ENCODE measurements at places on chromosomes 12 and 14. TPM values are rescaled to one million over a fixed set of nuclear protein-coding genes. Genes with fewer than 3 reads are reported as not detected.

Gene SIRT4
- total RNA-seq = 0.50 TPM

Gene CIDEB
- 2.7 TPM for total RNA-seq

Gene GAS2L3
- total RNA-seq = 58.5 TPM

Gene DCN
- 8.0 TPM for total RNA-seq

Gene ZNF839
- 9.4 TPM for total RNA-seq

Gene PTCSC3
- total RNA-seq = not detected

Gene SLCO1C1
- total RNA-seq = 2.5 TPM

Gene KRT4
- total RNA-seq = not detected
